ENCODE measurements at places on chromosomes 1 and 21.
A peak's percentile ranks its signal among the peaks of the same experiment; 100 is the strongest.

DNA sequence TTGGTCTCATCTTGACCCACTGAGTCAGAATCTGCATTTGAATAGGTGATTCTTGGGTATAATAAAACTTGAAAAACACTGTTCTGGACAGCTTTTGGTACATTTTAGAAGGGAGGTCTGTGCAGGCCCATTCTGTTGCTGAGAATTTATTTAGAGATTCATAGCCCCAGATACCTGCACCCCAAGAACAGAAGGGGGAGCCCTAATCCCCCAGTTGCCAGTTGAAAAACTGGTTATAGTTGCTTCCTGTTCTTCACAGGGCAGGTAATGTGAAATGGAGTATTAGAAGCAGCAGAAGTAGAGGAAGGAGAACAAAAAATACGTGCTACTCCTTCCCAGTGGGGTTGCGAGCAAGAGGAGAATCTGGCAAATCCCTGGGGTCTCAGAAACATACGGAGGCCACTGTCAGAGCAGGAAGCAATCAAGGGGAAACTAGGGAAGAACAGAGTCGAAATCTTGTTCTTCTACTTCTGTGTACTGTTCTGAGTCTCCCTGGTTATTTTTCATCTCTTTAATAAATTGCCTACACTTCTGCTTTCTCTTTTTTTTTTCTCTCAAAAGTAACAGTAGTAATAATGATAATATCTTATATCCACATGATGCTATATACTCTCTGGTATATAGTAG, 4.6 kb upstream of the CLCA2 start:
- no peak for DNase-seq

DNA sequence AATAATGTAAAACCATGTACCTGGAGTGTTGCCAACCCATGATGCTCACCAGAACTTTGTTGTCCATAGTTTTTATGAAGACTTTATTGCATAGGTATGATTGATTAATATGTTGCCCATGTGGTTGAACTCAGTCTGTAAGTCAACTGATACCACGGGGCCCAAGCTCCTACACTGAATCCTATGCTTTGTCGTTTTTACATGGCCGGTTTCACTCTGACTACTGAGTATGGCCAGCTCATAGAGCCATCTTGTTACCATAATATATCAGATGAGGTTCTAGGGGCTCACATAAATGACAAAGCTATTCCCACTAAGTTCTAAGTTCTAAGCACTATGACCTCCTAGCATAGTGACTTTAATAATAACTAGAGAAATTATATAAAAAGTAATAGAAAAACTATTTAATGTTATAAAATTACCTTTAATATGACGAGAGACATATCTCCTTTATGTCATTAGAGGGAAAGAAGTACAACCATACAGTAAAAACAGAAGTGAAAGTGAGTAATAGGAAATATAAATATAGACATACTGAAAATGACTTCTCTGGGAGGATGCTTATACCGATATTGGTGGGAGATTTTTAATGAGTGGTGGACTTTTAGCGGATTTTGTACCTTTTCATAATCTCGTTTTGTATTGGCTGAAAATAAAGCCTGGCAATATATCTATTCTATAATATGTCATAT, 983.4 kb upstream of the PRMT6 start:
- DNase-seq = no peak

GRCh38 chr1:93685918-93686317, 4.3 kb upstream of the BCAR3 start:
- DNase-seq = no peak

GRCh38 chr1:235327559-235328270, at the start of gene ARID4B:
Gene ARID4B, minus strand, starts transcription at chr1:235328179. Its CDS starts 1,260 bp downstream, at chr1:235326919.
- peak; percentile 89 for DNase-seq

- DNase-seq = no peak
Observed at GRCh38 chr1:165927169-165927568, 99.8 kb downstream of the UCK2 start.

DNA sequence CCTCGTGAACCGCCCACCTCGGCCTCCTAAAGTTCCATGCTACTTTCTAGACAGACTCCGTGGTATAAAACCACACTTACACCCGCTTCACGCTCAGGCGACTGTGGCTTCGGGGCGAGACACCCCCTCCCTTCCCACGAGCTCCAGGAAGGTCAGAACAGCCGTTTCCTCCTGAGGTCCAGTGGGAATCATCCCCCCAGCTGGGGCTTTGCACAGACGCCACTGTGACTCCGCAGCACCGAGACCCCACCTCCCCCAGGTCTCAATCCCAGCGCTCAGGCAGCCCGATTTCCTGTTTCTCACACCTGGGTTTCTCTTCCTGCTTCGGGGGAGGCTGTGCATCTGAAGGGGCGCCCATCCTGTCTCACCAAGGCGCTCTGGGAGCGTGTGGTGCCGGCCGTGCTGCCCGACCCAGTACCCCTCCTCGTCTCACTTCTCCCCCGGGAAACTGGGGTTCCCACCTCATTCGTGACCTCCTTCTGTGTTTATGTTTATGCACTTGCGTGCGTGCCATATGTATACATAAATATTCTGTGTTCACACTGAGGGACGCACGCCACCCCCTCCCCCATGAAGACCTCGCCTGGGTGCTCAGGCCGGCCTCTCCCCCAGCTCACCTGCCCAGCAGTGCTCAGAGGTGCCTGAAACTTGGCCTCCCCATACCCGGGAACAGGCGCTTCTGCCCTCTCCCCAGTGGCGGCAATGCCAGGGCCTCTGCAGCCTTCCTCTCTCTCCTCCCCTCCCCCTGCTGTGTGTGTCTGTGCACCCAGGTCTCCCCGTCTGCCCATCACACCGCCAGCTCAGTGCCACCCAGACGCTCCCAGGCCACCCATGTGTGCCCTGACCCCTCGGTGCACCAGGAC, 14.6 kb downstream of the SLC35E2B start:
- DNase-seq = no peak

GRCh38 chr1:166960858-166961474, 14.4 kb downstream of the ILDR2 start:
- no peak for DNase-seq

- no peak for DNase-seq
Observed at GRCh38 chr21:21159253-21159899, 161.2 kb downstream of the NCAM2 start.

DNA sequence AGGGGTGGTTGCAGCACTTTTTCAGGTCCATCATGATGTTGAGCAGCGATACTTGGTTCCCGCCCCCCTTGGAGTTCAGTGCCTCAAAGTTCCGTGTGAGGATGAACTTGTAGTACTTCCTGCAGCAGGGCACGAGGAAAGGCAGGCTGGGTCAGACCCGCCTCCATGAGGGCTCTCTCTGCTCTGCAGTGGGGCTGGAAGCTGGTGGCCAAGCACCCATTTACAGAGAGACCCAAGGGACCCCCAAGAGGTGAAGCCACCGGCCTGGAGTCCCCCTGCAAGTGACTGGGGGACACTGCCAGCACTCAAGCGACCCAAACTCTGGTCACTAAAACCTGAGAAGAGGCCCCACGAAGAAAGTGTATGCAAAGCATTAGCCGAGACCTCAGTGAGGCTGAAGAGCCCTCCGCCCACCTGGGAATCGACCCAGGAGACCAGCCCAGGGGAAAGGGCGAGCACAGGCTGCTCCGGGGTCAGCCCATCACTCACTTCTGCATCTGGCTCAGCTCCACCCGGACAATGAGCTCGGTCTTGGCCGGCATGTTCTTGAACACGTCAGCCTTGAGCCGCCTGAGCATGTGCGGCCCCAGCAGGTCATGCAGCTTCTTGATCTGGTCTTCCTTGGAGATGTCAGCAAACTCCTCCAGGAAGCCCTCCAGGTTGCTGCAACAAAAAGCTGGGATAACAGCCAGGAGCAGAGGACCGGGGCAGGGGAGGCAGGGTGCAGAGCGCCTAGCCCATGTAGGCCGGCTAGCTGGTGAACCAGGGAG, 45.2 kb downstream of the CHD5 start:
- no peak for DNase-seq

DNA sequence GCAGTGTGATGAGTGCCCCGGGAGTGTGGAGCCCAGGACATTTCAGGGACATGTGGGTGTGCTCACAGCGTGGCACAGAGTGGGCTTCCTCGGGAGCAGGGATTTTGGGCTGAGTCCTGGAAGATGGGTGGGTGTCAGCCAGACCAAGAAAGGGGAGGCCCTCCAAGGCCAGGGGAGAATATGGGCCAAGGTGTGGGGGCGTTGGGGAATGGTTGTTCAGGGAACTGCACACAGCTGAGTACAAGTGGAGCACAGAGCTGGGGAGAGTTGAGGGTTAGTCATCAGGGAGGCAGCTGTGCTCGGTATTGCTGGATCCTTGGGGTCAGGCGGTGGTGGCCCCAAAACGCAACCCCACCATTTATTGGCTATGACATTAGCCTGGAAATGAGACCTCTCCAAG, 5.5 kb downstream of the POGK start:
- DNase-seq = no peak

GRCh38 chr1:42806593-42806992, 10.3 kb upstream of the ERMAP start:
- DNase-seq = no peak

- no peak for DNase-seq
Observed at GRCh38 chr1:247294282-247294681, 37.4 kb downstream of the ZNF496 start.

- no peak for DNase-seq
Observed at GRCh38 chr1:56963667-56964066, 2.1 kb downstream of the C8B start.

GRCh38 chr1:204685236-204686006, at the start of gene LRRN2:
Gene LRRN2, minus strand, starts transcription at chr1:204685738. Its CDS starts 65,746 bp downstream, at chr1:204619992.
- peak; percentile 80 for DNase-seq

DNA sequence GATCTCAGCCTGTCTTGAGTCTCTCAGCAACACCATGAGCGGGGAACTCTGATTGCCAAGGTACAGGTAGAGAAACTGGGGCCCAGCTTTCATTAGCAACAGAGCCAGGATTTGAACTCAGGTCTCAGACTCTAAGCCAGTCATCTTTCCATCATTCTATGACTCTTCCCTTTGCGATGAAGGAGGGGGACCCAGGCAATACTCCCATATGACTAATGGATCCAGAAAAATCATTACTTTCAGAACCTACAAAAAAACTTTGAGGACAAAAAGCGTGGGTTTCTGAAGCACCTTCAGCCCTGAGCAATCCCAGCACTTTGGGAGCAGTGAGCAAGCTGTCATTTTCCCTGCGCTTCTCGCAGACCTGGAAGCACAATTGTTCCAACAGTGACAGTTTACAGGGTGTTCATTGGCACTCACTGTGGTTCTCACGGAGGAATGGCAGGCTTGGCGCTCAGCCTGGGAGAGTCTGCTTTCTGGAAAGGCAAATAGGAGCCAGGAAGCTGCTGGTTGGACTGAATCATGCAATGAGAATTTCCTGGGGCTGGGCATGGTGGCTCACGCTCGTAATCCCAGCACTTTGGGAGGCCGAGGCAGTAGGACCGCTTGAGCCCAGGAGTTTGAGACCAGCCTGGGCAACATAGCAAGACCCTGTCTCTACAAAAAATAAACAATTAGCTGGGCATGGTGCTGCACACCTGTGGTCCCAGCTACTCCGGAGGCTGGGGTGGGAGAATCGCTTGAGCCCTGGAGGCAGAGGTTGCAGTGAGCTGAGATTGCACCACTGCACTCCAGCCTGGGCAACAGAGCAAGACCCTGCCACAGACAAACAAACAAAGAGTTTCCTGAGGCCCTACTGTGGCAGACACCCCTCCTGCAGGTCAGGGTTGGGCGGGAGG, 40.1 kb downstream of the SLC2A7 start:
- no peak for DNase-seq

GRCh38 chr1:161282991-161283390, 24.4 kb downstream of the PCP4L1 start:
- no peak for DNase-seq

- no peak for DNase-seq
Observed at GRCh38 chr1:20102875-20103274, 16.5 kb downstream of the PLA2G2D start.

DNA sequence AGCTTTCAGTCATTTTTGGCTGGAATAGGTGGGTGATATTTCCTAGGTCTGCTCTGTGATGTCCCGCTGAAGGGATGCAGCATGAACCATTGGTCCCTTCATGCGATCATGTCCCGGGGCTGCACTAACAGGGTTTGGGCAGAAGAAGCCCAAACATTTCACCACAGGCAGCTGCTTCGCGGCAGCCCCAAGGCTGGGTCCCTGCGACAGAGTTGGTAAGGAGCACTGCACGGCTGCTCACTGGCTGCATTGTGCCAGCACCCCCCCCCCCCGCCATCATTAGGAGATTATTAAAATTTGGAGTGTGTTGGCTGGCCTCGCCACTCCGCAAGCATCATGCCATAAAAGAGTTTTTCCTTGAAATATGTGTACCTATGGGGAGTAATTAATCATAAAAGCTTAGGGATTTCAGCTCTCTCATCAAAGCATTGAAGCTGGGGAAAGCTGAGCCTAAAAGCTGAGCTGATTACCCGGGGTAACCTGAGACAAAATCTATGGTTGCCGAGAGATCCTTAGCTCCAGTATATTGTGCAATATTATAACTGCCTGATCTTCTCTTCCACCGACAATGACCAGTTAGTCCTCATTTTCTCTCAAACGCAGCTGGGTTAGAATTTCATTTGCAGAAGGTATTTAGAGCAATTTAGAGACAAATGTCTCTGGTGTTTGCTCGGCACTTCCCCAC, 62.5 kb downstream of the PEX14 start:
- peak; percentile 40 for DNase-seq

DNA sequence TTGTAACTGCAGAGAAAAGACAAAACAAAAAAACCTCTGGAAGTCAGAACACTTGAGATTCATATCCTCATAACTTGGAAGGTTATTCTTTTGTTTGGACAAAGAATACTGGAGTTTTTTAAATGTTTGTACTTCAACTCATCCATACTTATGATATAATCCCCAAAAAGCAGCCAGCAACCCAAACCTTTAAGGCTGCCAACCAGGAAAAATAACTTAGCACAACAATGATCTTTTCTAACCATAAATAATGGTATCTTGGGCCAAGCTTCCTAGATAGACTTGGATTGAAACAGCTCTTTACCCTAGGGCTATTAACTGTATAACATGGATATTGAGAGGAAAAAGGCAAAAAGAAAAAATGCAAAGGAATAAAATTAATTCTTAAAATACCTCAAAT, 335.1 kb downstream of the LTN1 start:
- DNase-seq = no peak

- no peak for DNase-seq
Observed at GRCh38 chr1:59506952-59507351, 210.1 kb downstream of the FGGY start.

DNA sequence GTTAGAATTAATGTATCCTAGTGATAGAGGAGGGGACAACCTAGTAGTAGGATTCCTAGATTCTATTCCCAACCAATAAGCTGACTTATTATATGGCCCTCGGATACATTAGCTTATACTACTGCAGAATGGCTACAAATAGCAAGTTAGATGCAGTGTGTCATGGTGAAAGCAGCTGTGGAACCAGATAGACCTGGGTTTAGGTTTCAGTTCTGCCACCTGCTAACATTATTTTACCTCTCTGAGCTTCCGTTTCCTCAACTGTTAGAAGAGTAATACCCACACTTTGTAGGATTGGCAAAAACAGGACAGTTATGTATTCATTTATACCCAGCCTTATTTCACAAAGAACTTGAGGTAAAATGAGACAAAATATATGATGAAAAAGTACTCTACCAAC, 21.6 kb upstream of the MAGOH start:
- no peak for DNase-seq
